Pons (tissue), 1 donor: ENCODE measurements at places on chromosomes 7 and 10.

DNA sequence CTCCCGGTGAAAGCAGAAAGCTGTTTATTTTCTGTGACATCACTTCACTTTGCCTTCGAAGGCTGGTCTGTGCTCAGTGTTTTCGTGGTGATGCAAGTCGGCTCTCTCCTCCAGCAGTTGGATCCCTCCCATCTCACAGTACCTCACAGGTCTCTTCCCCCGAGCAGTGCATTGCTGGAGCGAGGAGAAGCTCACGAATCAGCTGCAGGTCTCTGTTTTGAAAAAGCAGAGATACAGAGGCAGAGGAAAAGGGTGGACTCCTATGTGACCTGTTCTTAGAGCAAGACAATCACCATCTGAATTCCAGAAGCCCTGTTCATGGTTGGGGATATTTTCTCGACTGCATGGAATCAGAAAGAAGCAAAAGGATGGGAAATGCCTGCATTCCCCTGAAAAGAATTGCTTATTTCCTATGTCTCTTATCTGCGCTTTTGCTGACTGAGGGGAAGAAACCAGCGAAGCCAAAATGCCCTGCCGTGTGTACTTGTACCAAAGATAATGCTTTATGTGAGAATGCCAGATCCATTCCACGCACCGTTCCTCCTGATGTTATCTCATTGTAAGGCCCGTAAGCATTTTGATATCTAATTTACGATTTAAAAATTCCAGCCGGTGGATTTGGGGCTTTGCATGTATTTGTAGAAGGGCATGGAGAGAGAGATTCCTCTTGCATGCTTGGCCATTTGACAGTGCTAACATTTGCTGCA is at the start of gene LGI1:
TSS of gene LGI1 (plus strand) at position 136 of the 707 bp plus-strand sequence. CDS start at position 345, 209 bp downstream.
- peak; percentile 45 for DNase-seq

- DNase-seq = peak; percentile 61
These were observed 75.9 kb downstream of the ICA1 start for GRCh38 chr7:8185926-8186683.

- DNase-seq = no peak
These were observed 66.4 kb downstream of the INPP5A start for GRCh38 chr10:132603851-132604533.

GRCh38 chr7:31633894-31634494 is 53.0 kb upstream of the PPP1R17 start:
- DNase-seq = peak; percentile 76

GRCh38 chr10:117320050-117320665 is 55.1 kb downstream of the PDZD8 start:
- peak; percentile 46 for DNase-seq

DNA sequence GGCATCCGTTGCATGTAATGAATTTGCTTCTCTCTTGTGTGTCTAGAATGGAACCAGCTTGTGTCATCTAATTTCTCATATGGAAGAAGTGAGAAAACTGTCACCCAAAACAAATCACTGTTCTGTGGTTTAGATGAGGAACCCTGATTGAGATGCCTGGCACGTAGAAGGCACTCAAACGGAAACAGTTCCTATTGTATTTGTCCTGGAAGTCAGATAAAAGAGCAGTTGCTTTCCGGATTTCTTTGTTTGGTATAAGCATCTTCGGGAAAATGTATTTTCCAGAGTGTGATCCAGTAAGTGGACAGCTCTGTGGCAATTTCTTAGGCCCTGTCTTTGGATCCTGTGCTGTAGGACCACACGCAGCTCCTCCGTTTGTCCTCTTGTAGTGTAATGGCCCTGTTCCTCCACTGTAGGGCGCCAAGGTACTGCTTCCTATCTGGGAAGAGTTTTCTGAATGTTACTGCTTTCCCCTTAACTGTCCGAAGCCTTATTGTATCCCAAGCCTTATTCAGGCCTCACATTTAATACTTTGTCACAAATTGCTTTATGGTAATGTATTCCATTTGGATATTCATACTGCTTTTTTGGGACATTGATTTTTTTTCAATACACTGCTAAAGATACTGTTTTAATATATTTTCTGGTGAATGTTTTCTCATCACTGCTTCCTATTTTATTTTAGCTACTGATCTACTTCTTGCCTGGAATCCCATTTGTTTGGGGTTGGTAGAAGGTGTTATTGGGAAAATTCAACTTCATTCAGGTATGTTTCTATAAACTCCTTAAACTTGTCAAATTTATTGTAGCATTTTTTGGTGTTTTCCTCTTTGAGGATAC is 24.8 kb downstream of the INPP5F start:
- DNase-seq = peak; percentile 98

GRCh38 chr10:103926722-103927319 is 8.8 kb upstream of the STN1 start:
- no peak for DNase-seq

DNA sequence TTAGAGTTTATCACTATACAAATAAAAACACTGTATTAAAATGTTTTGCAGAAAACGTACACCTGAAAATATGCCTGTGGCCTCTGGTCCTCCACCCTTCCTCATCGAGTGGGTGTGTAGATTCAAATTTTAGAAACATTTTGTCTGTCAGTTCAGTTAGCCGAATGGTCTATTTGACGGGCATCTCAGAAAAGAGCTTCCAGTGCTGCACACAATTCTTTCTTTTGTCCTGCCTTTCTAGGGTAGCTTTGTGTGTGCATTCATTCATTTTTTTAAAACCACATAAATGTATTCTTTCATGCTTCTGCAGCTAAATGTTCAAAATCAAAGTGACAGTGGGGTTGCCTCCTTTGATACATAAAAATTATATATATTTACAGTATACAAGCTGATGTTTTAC is 46.8 kb downstream of the GNAI1 start:
- DNase-seq = peak; percentile 89

DNA sequence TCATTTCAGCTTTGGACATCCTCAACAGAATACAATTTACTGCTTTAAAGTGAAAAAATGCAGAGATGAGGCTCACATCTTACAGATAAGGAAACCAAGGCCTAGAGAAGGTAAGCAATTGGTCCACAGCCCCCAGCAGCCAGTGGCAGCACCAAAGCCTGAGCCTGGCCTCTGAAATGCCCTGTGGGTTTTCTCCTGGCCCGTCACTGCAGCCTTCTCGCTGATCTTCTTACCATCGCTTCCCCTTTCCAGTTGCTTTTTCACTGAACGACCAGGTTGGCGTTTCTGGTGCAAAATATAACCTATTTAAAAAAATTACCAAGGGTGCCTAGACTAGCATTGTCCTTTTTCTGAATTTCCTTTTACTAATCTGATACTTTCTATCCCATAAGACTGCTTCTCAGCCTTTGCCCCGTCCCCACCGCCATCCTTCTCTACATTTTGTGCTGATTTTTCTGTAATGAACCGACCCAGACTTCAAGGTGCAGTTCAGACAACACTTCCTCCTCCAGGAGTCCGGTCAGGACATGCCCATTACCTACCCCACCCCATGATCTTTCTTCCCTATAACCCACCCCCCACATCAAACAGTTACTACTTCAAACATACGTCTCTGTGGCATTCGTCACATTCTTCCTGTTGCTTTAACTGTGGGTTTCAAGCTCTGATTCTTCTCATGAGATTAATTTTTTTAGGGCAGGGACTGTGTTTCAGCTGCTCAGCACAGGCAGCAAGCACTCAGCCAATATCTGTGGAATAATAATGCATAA is 289.4 kb downstream of the DNAJB6 start:
- no peak for DNase-seq

DNA sequence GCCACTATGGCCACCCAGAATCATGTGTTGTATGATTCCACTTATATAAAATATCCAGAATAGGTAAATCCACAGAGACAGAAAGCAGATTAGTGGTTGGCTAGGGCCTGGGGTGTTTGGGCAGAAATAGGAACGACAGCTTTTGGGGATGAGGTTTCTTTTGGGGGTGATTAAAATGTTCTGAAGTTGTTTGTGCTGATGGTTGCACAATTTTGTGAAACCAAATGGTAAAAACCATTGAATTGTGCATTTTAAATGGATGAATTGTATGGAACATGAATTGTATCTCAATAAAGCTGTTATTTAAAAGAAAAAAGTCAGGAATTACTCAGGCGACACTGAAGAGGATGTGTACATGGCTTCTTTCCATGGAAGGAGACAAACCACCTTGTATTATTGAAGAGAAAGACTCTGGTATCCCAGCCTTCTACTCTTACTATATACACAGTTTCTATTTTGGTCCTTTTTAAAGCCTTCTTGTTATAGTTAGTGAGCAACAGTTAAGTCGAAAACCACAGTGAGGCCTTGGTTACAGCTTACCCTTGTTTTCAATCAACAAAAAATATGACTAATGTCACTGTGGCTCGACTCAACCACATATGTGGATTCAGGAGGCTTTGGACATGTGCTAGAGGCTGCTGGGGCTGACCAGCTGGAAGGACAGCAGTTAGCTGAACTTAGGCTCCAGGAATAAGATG is 57.1 kb upstream of the KMT2E start:
- DNase-seq = no peak

DNA sequence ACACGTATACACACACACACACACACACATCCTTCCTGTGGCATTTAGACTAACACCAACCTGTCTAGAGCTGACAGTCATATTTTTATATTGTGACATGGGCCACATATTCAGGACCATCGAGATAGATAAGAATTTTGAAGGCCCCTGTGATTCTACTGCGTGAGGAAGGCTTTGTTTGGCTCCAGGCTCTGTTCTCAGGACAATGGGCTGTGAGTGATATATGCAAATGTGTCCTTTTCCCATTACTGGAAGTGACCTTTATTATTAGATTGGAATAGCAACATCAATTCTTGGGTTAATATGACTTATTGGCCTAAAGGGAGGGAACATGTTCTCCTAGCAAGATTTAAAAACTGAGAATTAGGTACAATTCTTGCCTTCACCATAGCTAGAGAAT is 156.1 kb downstream of the SPAG6 start:
- peak; percentile 46 for DNase-seq

GRCh38 chr10:89074120-89074519 is 83.5 kb downstream of the FAS start:
- no peak for DNase-seq

GRCh38 chr7:29138588-29138987 is 7.7 kb downstream of the CPVL start:
- DNase-seq = no peak

DNA sequence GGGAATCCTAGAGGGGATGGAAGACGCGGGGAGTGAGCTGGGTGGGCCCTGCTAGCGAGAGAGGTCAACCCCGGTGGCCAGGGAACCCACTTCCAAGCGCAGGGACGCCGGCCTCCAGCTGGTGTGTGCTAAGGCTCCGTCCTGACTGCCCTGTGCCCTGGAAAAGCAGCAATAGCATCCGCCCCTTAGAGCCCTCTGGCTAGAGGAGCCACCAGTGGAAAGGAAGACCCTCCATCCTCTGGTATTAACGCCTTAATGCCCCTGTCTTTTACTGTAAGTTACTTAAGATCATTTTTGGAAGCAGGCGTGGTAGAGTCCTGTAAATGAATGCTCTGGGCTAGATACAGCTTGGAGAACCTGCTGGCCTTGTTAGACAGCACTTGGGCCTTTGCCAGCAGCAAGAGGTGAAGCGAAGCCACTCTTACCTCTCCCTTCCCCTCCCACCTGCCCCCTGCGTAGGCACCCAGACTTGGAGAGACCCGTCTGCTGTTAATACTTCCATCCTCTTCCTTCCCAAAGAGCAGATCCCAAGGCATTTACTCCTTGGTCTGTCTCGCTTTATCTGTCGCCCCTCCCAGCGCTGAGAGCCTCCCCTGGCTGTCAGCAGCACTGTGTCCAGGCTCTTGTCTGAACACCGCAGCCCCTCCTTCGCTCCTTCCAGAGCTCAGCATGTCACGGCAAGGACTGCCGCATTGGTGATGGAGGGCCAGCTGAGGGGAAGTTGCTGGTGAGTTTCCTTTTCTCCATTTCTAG is 4.6 kb downstream of the REPIN1 start:
- DNase-seq = no peak

DNA sequence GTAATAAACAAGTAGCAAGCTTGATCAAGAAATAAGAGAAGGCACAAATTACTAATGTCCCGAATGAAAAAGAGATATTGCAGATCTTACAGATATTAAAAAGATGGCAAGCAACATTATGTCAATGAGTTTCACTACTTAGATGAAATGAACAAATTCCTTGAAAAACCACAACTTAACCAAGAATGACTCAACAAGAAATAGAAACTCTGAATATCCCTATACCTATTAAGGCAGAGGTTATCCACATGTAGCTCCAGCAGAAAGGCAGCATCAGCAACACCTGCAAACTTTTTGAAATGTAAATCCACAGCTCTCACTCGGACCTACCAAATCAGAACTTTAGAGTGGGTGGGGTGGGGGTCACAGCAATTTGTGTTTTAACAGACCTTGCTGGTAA is 33.6 kb downstream of the PDE1C start:
- no peak for DNase-seq

DNA sequence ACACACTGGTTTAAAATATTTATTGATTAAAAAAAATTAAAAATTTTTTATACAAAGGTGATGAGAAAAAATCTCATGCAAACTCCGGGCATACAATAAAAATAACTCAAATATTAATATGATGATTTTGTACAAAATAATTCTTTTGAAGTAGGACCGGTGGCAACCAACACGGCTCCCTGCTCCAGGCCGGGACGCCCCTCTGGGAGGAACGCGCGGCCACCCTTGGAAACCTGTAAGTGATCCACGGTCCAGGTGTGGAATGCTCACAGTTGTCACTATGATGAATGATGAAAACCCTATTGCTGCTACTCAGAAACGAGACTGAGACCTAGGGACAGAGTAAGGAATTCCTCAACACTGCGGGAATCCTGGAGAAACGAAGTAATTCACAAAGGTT is 219.1 kb downstream of the TCERG1L start:
- no peak for DNase-seq

GRCh38 chr7:151940048-151940811 is 16.0 kb upstream of the GALNTL5 start:
- no peak for DNase-seq

GRCh38 chr10:5942474-5942873 is 34.9 kb downstream of the IL15RA start:
- DNase-seq = no peak

GRCh38 chr7:157771689-157772088 is 434.9 kb downstream of the DNAJB6 start:
- no peak for DNase-seq

DNA sequence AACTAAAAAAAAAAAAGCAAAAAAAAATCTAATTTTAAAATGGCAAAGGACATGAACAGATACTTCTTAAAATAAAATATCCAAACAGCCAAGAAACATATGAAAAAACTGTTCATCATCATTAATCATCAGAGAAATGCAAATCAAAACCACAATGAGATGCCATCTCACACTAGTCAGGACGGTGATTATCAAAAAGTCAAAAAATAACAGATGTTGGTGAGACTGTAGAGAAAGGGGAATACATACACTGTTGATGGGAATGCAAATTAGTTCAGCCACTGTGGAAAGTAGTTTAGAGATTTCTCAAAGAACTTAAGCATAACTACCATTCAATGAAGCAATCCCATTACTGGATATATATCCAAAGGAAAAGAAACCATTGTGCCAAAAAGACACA is 30.2 kb downstream of the COBL start:
- no peak for DNase-seq

DNA sequence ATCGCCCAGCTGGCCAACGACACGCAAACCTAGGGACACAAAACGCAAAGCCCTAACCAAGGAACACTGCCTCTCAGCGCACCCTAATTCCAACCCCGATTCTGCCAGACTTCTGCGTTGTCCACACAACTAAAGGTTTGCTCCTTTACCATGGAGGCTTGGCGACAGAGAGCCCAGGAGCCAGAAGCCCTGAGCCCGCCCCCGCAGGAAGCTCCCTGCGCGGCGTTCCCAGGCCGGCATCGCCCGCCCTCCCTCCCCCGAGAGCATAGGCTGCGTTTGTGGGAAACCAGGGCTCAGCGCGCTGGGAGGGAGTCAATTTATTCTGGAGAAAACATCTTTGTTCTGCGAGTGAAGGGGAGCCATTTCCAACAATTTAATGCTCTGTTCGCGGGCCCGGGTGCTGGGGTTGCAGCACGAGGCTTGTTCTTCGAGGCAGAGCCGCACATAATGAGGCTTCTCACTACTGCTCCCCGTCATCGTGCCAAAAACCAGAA is 103.9 kb downstream of the GRID1 start:
- peak; percentile 96 for DNase-seq
